ENCODE measurements at places on chromosomes 5 and 9. TPM values are rescaled to one million over a fixed set of nuclear protein-coding genes. Genes with fewer than 3 reads are reported as not detected.

FGFR4 gene
- polyA plus RNA-seq = 7.8 TPM

BARHL1 gene
- polyA plus RNA-seq = 0.13 TPM

WDR38 gene
- polyA plus RNA-seq = 11.8 TPM

LSM11 gene
- 7.7 TPM for polyA plus RNA-seq

IL5 gene
- polyA plus RNA-seq = 5.4 TPM

DRD1 gene
- 0.21 TPM for polyA plus RNA-seq

ALDH1A1 gene
- polyA plus RNA-seq = 307 TPM

GALT gene
- polyA plus RNA-seq = 25.9 TPM

SPINK7 gene
- not detected for polyA plus RNA-seq

SCGB3A2 gene
- polyA plus RNA-seq = not detected

WNT8A gene
- polyA plus RNA-seq = 1.4 TPM

IL4 gene
- not detected for polyA plus RNA-seq

IL3 gene
- not detected for polyA plus RNA-seq

GMCL2 gene
- polyA plus RNA-seq = 53.5 TPM

PGM5 gene
- polyA plus RNA-seq = 19.4 TPM

TSLP gene
- 1.2 TPM for polyA plus RNA-seq

ANXA2R gene
- 1.6 TPM for polyA plus RNA-seq

OR1J2 gene
- not detected for polyA plus RNA-seq

EQTN gene
- 44.9 TPM for polyA plus RNA-seq

JAKMIP2 gene
- polyA plus RNA-seq = 3.4 TPM

RANBP17 gene
- 34.1 TPM for polyA plus RNA-seq

TXNDC8 gene
- polyA plus RNA-seq = 16.7 TPM

Data from testis (tissue), 5 donors.